HT-29 (cell line): ENCODE measurements at places on chromosomes 1 and 21. TPM values are rescaled to one million over a fixed set of nuclear protein-coding genes. Genes with fewer than 3 reads are reported as not detected.

EVA1C gene
- 8.1 and 16.0 TPM in 2 replicates for total RNA-seq

- no peak for DNase-seq
Measured at GRCh38 chr1:53214376-53214940, 6.0 kb downstream of the CZIB start.

DNA sequence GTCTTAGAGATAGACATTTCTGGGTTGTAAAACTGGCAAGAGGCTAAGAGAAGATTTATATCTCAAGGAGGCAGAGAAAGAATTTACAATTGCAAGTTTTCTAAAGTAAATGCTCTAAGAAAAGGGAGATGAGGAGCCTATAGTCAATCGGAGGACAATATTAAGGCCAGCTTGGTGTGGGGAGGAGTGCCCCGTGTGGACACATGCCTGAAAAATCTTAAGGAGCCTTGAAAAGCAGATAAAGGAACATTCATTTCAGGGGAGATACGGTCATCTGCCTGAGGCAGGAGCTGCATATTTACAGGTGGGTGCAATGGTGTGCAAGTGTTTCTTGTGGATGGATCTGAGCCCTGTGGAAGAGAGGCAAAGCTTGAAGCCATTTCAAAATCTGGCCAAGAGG lies 25.6 kb downstream of the FCRL2 start:
- DNase-seq = no peak

- no peak for DNase-seq
Measured at GRCh38 chr1:29162025-29162424, 19.7 kb downstream of the SRSF4 start.

AMY2A gene
- total RNA-seq = not detected in 2 replicates

DNA sequence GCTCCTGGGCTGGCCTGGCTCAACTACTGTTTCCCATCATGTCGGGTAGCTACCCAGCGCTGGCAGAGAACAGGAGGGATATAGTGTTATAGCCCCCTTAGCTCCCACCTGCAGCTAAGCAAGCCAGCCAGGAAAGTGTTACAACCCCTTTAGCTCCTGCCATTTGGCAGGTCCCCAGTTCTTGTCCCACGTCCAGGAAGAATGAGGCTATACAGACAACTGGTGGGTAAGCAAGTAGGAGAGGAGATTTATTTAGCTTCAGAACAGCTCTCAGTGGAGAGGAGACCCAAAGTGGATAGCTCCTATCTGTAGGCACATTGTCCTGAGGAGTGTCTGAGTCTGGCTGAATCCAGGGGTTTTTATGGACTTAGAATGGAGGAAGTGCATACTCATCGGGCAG lies 741.1 kb upstream of the B3GALT2 start:
- no peak for DNase-seq

ANXA9 gene
- 49.4 and 50.4 TPM in 2 replicates for total RNA-seq

DNA sequence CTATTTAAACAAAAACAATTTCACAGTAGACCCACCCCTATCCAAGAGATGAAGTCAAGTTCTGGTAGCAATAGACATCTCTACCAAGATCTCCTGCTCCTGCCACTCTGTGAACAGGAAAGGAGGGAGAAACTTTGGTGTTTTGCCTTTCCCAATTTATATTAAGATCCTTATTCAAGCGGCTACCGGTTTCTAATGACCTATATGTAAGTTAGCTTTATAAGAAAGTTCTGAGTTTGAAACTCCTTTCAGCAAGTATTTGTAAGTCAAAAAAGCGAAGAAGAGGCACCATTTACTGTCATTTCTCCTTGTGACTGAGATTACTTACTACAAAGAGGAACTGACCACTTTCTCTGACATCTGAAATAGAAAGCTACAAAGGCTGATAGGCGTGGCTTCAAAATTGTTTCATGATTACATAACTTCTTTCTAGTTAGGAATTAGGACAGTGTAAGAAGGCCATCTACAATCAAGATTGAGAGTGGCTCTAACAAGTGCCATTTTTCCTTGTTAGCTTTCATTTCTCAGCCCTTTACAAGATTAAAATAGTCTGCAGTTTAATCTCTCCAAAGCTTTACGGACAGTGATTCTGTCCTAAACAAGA lies at the start of gene MNDA:
Gene MNDA (plus strand): TSS at position 448 of the 604 bp plus-strand sequence. CDS start 10,803 bp downstream, outside the sequence.
- DNase-seq = no peak

GRCh38 chr21:45889961-45890360 lies 91.6 kb upstream of the COL6A1 start:
- no peak for DNase-seq

DNA sequence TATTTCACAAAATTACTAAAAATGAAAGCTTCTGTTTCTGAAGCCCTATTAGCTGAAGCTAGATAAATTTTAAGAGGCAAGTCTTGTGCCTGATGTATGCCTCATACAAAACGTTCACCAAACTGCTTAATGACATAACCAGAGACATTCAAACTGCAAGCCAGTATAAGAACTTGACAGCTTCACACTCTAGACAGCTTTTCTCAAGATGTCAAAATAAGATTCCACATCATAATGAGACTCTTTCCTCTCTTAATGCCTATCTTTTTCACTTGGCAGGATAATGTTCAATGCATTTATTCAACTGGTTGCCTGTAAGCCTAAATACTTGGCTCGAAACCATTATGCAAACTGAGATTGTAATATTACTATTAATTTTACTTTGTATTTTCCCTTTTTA lies 424.0 kb downstream of the LTN1 start:
- DNase-seq = no peak

GRCh38 chr1:99860703-99861102 lies 10.5 kb downstream of the AGL start:
- no peak for DNase-seq

ETV3L gene
- not detected in 2 replicates for total RNA-seq

GRCh38 chr1:162003830-162004215 lies 19.8 kb downstream of the OLFML2B start:
- DNase-seq = no peak

DNA sequence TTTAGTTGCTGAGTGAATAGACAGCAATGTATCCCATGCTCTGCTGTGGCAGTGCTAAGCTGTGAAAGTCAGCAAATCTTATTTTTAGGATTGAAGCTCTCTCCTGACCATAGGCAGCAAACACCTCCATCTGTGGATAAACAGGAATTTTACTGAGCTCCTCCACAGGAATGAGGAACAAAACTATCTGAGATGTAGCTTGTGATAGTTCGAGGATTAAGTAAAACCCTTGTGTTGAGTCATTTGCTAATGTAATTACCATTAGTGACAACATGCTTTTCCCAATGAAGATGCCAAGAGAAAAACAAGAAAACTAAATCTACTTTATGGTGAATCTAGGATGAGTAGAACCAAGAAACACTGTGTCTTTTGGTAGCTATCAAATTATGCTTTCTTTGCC lies 122.7 kb downstream of the CLEC20A start:
- no peak for DNase-seq

DNA sequence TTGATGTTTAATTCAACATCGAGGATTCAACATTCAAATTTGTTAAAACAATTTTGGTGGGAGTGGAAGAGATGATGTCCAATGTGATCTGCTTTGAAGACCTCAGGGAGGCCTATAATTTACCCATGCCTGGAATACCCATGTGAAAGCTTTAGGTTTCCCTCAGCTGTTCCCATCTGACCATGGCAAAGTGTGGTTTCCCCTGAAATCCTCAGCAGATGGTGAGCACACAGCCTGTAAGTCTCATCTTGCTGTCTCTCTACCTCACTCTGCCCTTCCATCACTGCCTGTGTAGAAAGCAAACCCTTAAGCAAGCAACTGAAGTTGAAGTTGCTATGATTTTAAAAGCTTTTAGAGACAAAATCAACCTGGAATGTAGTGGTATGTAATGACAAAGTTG lies 80.1 kb upstream of the ATF3 start:
- no peak for DNase-seq

GRCh38 chr1:54810153-54810942 lies 9.2 kb upstream of the TTC22 start:
- peak; percentile 81 for DNase-seq

SYT14 gene
- total RNA-seq = not detected in 2 replicates

DNA sequence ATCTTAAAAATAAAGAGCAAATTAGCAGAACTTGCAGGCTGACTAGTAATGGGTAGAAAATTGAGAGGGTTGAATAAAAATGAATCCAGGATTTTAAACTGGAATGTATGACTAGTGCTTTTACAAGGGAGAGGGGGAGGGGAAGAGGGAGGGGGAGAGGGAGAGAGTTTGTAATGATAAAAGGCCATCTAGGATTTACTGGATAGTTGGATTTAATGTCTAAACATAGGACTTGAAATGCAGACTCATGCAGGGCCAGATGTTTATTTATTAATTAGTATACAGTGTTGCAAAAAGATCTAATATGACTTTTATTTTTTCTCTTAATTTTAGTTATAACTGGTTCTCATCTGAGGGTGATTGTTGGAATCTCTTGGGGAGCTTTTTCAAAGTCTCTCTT lies 4.3 kb downstream of the ZNF326 start:
- DNase-seq = no peak

ELF3 gene
- total RNA-seq = 812 and 1,050 TPM in 2 replicates

DNA sequence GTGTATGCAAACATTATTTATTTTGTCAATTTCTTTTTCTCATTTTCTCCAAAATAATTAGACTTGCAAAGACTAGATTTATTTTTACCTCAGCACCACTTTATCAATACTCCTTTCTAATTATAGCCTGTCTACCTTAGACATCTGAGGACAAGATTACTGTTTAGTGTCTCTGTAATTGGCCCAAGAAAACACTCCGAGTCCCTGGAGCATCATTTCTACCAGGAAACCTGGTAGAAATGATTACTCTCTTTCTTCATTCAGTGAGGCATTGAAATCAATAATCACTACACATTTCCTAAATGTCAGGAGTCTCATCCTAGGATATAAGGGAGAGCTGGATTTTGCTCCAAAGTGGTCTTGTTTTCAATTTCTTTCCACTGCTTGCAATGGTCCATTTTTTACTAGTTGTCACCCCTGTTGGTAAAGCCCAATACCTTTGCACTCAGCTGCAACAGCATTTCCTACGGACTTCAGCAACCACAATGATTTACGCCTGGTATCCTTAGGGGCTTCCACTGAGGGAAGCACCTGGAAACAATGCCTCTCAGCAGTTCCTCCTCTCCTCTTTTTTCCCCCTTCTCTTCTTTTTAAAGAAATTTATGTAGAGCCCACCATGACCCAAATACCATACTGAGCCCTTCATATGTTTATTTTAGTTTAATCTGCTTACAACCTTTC lies 64.6 kb downstream of the GRIK1 start:
- DNase-seq = no peak

DNA sequence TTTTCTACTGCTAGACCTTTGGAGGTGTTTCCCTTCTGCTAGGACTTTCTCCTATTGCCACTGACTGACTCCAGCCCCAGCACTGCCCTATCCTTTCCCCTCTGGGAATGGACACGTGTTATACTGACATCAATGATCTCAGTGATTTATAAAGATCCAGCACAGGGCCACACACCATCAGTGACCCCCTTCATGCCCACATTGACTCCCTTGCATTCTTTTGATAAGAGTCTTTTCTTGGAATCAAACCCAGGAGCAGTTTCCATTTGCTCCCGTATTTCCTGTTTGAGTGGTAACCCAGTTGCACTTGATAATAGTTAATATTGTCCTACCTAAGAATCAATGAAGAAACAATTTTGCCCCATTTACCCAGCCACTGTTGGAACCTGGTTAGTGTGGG lies 501.0 kb upstream of the USP24 start:
- DNase-seq = no peak

GRCh38 chr1:199550199-199551065 lies 477.1 kb upstream of the NR5A2 start:
- DNase-seq = no peak

CD160 gene
- not detected in 2 replicates for total RNA-seq

DNA sequence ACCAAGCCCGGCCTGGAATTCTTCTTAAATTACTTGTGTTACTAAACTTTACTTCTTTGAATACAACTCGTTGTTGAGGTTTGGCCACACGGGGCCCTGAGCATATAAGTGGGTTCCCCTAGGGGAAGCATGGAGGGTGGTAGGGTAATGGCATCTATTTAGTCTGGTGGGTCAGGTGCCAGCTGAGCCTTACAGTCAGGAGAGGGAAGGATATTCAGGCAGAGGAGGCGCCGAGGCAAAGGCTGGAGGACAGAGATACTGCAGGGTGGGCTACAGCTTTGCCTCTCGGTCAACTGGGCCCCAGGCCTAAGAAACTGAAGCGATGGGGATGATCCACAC lies 424 bp upstream of the NECAP2 start:
- no peak for DNase-seq

- DNase-seq = no peak
Measured at GRCh38 chr1:30759718-30760281, 2.2 kb upstream of the LAPTM5 start.

- DNase-seq = peak; percentile 28
Measured at GRCh38 chr1:67745875-67746698, 61.1 kb downstream of the GADD45A start.

- DNase-seq = no peak
Measured at GRCh38 chr1:3019007-3019515, 2.2 kb upstream of the ACTRT2 start.

LACTBL1 gene
- total RNA-seq = not detected in 2 replicates

DNA sequence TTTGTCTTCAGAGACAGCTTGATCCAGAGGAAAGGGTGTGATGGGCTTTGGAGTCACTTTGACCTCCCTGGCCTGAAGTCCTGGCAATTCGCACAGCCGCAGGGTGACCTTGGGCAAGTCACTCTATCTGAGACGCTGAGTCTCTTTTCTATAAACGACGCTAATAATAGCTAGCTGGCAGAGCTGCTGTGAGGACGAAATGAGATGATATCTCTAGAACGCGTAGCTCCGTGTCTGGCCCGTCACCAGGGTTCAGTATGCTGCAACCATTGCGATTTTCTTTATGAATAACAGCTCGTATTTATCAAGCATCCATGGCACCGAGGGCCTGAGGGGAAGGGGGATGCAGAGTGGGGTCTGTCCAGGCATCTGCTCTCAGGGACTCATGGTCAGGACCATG lies 58.7 kb downstream of the IGSF21 start:
- no peak for DNase-seq

DNA sequence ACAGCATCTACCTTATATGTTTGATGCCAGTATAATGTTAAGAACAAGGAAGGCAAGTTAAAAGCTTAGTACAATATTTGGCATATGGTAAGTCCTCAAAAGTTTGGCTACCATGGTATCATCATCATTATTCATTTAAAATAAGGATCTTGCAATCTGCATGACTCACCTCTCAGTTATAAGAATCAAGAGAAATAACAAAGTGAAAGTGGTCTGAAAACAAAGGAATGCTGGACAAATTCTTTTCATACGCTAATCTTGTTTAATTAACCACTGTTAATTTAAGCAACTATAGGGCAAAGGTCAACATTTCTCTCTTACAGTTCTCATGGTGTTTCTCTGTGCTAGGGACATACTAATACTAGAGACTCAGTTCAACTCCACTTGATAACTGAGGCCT lies 13.0 kb upstream of the CLDN19 start:
- no peak for DNase-seq

DNA sequence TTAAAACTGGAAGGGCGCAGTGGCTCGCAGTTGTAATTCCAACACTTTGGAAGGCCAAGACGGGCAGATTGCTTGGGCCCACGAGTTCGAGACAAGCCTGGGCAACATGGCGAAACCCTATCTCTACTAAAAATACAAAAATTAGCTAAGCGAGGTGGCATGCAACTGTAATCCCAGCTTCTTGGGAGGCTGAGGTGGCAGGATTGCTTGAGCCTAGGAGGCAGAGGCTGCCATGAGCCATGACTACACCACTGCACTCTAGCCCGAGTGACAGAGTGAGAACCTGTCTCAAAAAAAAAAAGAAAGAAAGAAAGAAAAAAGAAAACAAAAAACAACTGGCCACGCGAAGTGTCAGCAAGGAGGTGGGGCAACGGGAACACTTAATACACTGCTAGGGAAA lies 6.3 kb downstream of the UBE2G2 start:
- no peak for DNase-seq
